ENCODE measurements at places on chromosomes 2 and 18.

DNA sequence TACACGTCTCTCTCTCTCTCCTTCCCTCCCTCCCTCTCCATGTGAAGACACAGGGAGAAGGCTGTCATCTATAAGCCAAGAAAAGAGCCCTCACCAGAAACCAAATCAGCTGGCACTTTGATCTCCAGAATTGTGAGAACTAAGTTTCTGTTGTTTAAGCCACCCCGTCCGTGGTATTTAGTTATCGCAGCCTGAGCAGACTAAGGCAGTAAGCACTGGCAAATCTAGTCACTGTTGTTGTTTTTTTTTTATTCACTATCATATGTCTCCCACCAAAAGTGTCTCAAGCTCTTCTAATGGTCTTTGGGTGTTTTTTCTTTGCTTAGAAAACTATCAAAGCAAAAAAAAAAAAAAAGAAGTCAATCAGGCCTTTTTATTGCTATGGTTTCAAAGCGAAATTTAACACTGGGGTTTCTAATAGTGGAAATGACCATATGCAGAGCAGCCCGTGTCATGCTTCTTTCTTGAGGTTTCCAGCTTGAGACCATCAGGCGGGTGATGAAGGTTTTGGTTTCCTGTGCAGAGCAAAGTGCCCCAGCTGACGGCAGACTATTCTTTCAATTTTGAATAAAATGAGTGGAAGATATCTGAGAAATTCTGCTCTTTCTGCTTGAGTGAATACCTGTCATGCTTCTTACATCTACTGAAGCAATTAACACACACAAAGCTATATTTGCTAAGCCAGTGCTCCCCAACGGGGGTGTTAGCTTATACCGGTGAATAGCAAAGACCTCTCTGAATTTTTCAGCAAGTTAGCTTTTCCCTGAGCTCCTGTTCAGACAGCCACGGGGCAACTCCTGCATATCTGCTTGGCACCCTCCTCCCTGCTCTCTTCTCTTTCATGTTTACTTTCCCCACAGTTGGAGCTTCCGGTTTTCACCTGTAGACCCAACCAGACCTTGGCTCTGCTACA lies 394.1 kb upstream of the ATP5MC3 start:
- no peak for DNase-seq

GRCh38 chr2:28610583-28611201 lies 114.8 kb downstream of the PLB1 start:
- no peak for DNase-seq

GRCh38 chr2:27931361-27931950 lies 40.9 kb downstream of the BABAM2 start:
- no peak for DNase-seq

GRCh38 chr2:231549446-231550239 lies 19.4 kb upstream of the NMUR1 start:
- DNase-seq = no peak

GRCh38 chr2:213157242-213157641 lies 5.8 kb upstream of the IKZF2 start:
- DNase-seq = no peak

DNA sequence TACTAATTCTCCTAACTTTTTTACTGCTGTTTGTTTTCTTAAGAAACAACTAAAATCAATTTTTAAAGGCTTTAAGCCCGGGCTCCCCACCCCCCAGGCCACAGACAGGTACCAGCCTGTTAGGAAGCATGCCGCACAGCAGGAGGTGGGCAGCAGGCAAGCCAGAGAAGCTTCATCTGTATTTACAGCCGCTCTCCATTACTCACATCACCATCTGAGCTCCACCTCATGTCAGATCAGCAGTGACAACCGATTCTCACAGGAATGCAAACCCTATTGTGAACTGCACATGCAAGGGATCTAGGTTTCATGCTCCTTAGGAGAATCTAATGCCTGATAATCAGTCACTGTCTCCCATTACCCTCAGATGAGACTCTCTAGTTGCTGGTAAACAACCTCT lies 517.0 kb downstream of the NRXN1 start:
- peak; percentile 89 for DNase-seq

- DNase-seq = no peak
These were observed 36.6 kb upstream of the NDUFV2 start for GRCh38 chr18:9065864-9066263.

DNA sequence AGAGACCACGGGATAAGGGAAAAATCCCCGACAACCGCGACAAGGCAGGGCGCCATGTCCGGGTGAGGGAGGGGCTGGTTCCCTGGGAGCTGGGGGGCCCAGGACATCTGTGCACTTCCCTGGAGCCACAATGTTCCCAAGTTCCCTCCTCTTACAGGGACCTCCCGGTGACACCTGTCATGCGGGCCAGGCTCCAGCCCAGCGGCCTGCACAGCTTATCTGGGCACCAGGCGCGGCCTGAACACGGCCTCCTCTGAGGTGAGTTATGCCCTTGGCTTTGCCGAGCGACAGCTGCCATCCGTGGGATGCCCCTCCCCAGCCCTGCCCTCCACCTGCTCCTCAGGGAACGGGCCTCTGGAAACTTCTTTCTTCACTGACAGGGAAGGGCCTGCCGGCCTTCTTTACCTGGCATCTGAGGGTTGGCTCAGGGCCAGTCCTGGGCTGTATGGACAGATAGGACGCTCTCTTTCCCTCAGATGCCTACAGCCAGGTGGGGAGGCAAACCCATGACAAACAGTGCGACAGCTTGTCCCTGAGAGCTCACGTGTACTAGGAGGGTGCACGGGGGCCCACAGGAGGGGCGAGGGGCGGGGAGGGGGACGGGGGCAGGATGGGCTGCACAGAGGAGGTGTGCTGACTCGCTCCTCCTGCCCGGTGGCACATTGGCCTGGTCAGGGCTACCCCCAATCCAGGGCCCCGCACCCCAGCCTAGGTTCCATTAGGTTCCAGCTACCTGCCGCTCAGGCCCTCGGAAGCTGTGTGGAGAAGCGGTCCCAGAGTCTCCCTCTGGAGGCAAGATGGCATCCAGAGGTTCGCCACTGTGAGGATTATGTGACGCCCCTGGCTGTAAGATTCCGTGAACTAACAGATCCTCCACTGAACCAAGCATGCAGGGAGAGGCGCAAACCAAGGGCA lies 34.9 kb upstream of the HPCAL1 start:
- peak; percentile 53 for DNase-seq

DNA sequence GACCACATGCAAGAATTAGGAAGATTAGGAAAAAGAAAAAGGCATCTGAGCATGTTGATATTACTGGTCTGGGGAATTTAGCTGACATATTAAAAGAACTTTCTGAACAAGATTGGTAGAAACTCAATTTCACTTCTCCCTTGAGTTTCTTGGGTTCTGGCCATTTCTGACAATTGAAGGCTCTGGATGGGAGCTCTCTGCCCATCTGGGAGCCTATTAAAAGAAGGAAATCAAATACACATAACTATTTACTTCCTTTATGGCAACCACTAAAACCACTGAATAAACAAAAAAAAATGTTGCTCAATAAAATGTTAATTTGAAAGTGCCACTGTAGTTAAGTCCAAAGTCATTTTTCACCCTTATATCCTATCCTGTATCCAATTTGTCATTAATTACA lies 216.8 kb upstream of the HNMT start:
- DNase-seq = no peak

- no peak for DNase-seq
These were observed 52.8 kb downstream of the SLC4A10 start for GRCh38 chr2:161676902-161677496.

DNA sequence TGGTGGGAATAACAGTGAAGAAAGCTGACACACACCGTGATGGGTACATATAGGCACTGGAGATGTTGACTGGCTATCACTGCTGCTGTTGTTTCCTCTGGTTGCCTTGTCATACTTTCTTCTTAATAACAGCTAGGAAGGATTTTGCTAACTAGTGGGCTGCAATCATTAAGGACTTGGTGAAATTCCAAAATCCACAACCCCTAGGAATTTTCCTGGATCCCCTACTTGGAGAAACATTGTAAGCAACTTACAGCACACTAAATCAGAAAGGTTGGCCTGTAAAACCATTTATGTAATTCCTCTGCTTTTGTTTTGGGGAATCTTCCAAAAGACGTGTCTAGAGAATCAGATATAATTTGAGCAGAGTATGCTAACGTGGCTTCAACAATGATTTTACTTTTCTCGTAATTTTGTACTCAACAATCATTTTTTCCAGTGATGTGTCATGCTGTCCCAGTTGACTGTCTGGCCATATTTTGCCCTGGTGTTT lies 8.0 kb upstream of the COL3A1 start:
- no peak for DNase-seq

DNA sequence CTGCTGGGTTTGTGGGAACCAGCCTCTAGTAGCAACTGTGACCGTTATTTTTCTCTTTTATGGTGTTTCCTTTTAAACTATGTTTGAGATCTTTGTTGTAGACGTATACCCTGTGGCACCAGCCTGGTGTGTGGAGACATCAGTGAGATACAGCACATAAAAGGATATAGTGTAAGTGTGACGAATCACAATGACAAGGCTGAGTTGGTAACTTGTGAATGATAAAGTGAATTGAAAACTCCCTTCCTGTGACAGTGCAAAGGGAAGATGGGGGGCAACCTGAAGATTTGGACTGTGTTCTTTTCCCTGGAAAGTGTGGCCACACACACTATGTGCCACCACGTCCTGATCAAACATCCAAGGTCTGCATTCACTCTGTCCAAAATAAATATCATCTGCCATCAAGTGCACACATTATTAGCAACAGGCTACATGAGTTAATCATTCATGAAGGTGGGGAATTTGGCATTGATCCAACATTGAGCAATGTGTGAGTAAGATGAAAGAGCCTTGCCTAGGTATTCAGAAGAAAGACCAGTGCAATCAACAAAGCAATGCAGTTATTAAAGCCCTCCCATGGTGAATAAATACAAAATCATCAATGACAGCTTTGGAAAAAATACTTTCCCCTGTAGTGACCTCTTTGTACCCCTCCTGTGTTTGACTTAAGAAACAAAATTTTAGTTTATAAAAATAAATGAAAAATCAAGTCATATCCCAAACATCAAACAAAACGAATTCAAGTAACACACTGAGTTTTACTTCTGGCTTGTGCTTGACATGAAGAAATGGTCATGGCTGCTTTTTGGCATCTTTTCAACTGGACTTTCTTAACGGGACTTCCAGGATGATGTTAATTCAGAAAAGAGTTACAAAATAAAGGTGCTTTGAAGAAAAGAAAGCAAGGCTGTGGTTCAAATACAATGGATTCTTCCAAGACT lies 1280.5 kb upstream of the ZEB2 start:
- no peak for DNase-seq

- DNase-seq = no peak
These were observed 76.5 kb downstream of the ZNF521 start for GRCh38 chr18:25275412-25276001.

DNA sequence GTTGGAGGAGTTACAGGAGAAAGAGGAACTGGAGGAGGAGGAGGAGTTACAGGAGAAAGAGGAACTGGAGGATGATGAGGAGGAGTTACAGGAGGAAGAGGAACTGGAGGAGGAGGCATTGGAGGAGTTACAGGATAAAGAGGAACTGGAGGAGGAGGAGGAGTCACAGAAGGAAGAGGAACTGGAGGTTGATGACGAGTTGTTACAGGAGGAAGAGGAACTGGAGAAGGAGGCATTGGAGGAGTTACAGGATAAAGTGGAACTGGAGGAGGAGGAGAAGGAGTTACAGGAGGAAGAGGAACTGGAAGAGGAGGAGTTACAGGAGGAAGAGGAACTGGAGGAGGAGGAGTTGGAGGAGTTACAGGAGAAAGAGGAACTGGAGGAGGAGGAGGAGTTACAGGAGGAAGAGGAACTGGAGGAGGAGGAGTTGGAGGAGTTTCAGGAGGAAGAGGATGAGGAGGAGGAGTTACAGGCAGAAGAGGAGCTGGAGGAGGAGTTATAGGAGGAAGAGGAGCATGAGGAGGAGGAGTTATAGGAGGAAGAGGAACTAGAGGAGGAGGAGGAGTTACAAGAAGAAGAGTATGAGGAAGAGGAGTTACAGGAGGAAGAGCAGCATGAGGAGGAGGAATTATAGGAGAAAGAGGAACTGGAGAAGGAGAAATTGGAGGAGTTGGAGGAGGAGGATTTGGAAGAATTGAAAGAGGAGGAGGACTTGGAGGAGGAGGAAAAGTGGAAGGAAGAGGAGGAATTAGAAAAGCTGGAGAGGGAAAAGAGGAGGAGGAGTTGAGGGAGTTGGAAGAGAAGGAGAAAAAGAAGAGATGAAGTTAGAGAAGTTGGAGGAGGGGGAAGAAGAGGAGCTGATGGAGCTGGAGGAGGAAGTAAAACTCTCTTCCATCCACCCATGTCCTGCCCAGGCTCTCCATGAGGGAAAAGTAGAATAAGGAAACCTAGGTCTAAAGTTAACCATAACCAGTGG lies 37.2 kb downstream of the CLASP1 start:
- no peak for DNase-seq

DNA sequence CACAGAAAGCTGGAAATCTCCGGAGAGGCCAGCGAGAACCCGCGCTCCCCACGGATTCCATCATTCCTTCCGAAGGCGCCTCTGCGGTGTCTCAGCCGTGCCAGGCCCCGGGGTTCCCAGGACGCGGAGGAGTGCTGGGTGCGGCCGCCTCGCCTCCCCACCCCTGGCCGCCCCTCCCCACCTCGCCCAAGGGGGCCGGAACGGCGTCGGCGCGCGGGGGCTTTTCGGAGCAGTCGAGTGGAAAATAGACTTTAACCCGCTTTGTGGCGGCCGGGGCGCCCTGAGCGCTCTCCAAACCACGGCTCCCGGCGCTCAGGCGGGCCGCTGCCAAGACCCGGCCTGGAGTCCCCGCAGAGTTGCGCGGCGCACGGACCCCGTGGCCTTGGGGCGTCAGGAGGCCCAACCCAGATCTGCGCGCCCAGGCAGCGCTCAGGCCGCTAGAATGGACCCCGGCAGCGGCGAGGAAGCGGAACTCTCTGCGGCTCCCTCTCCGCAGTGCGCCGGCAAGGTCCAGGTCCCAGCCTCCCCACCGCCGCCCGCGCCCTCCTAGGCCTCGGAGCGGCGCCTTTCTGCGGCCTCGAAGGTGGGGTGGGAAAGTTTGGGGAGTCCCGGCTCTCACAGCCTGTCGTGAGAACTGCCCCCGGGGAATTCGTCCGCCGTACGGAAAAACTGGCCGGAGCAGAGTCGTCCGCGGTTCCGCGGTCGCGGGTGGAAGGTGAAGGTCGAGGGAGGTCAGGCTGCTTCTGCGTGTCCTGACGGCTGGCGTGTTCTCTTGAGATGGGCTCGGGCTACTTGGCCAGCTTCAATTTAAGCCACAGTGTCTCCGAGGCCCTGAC lies 1.2 kb upstream of the EMX1 start:
- DNase-seq = peak; percentile 47

- no peak for DNase-seq
These were observed 34.5 kb downstream of the DTNA start for GRCh38 chr18:34744569-34744968.

- DNase-seq = no peak
These were observed 80.2 kb upstream of the PHLPP1 start for GRCh38 chr18:62634979-62635630.

GRCh38 chr2:226773291-226773690 lies 26.3 kb downstream of the IRS1 start:
- no peak for DNase-seq

- no peak for DNase-seq
These were observed 147.7 kb upstream of the APCDD1 start for GRCh38 chr18:10306779-10307178.

GRCh38 chr18:22547807-22548561 lies 130.3 kb upstream of the CTAGE1 start:
- DNase-seq = no peak
